Right lung (tissue), 10 donors: ENCODE measurements at places on chromosomes 2 and 18. TPM values are rescaled to one million over a fixed set of nuclear protein-coding genes. Genes with fewer than 3 reads are reported as not detected.
A peak's percentile ranks its signal among the peaks of the same experiment; 100 is the strongest.

GRCh38 chr2:47254464-47254863 lies 99.4 kb upstream of the STPG4 start:
- DNase-seq = no peak

DNA sequence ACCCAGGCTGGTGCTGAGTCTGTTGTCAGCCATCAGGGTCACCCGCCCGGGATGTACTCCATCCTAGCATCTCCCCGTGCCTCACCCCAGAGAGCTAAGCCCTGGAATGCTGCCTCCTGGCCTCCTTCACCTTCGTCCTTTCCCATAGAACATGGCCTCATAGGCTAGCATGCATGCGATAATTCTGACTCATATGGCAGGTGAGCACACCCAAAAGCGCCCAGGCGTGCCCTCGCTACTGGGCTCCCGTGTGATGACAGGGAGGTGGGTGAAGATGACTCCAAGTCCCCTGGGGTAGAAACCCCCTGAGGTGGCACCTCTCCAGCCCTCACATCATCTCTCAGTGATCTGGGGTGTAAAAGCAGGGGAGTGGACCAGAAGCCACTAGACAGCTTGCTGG lies 7.3 kb downstream of the SPR start:
- no peak for DNase-seq

GRCh38 chr2:140462990-140463389 lies 1667.8 kb downstream of the LRP1B start:
- DNase-seq = no peak

DNA sequence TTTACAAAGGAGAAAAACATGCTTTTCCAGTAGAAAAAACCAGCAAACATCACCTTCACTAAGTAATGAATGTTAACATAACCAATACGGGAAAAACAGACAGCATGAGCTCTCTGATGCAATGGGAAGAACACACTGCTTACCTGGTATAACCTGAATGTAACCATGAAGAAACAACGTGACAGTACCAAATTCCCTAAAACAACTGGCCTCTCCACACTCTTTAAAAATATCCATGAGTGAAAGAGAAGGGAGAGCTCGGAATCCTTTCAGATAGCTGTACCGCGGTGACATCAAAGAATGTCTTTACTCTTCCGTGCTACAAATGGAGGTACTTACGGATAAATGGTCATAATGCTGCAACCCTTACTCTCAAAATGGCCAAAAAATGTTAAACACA lies 32.1 kb downstream of the SAP130 start:
- no peak for DNase-seq

GRCh38 chr2:56118474-56118873 lies 65.3 kb upstream of the CCDC85A start:
- no peak for DNase-seq

DNA sequence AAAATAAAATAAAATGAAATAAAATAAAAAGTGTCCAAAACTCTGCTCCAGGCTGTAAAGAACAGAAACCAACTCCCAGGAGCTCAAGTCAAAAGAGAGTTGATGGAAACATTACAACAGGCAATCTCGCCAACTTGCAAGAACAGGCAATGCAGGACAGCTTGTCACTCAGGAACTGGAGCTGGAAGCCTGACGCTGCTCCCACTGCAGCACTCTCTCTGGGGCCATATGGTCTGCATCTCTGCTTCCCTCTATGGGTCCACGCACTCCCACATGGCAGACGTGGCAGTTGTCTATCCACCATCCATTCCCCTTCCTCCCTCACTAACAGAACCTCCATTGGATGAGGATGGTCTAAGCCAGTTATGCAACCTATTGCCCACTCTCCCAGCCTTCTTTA lies 23.3 kb upstream of the ARPC2 start:
- DNase-seq = no peak

DNA sequence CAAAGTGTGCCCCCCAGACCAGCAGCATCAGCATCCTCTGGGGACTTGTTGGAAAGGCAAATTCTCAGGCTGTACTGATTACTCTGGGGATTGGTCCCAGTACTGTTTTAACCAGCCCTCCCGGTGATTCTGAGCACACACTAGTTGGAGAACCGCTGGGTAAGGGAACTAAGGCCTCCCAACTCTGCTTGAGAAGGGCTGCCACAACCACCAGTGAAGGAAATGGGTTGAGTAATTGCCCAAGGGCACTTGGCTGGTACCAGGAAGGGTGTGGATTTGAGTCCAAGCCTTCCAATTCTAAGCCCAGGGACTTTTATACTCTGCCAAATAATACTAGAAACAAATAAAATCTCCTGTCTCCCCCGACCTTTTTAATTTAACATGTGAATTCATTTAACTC lies 219.9 kb downstream of the SETBP1 start:
- DNase-seq = no peak

GRCh38 chr2:34991508-34992274 lies 1363.9 kb upstream of the CRIM1 start:
- no peak for DNase-seq

DNA sequence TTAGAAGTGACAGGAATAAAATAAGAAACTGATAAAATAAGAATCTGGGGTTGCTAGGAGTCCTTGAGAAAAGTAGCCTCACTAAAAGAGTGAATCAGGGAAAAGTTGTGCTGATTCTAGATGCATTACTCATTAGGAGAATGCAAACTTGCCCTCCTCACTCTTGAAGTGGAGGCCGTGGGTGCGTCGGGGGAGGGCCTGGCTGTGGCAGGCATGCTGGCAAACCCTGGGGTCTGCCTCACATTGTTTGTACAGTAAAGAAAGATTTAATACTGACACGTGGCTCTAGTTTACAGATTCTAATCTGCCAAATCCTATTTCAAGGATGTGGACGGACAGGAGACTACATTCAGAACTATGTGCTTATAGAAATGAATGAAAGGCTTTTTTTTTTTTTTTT lies 41.9 kb downstream of the TANC1 start:
- no peak for DNase-seq

GRCh38 chr2:143183804-143184463 lies 54.7 kb downstream of the ARHGAP15 start:
- no peak for DNase-seq

- DNase-seq = no peak
Observed at GRCh38 chr18:44673256-44673880, 7.3 kb upstream of the SETBP1 start.

DNA sequence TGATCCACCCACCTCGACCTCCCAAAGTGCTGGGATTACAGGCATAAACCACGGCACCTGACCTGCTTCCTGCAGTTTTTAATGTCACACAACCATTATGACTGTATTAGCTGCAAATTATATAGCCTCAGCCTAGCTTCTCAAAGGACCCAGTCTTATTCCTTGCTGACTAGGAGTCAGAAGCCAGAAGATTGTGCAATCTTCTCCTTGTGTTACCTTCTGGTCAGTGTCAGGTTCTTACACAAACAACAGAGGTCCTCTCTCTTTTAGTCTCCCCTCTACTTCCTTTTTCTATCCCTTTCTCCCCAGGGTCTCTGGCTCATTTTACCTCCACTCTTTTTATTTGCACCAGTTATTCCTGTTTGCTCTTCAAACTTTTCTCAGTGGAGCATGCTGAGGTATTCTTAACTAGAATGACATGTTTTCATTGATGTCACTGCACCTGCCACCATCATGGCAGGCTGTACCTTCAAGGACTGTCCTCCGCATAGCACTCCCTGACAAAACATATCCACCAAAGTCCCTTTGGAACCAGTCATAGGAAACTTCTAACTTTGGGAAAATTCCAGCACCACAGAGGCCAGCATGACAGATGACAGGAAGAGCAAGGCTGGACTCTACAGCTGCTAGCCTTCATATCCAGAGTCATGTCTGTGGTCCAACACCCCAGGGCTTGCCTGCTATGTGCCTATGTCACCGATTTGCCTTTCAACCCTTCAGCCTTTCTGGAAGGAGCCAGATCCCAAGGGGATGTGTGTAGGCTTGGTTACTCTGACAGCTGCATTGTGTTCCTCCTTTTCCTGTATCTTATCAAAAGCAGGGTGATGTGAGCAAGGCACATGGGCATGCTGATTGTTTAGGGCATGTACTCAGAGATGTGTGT lies 45.2 kb upstream of the EPC2 start:
- no peak for DNase-seq

DNA sequence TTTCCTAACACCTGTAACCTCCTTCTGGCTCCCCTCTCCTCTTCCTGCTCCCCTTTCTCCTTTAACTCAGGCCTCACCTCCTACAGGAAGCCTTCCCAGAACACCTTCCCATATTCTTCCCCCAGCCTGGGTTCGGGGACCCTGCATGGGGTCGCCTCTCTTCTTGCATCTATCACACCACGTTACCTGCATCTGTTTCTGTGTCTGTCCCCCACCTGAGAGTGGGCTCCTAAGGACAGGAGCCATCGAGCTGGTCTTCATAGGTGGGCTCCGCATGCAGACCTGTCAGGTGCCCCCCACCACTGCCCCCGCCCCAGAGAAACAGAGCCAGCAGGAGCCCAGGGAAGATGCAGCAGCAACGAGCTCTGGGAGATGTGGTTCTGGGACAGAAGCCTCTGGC lies 123.2 kb upstream of the GLI2 start:
- no peak for DNase-seq

DNA sequence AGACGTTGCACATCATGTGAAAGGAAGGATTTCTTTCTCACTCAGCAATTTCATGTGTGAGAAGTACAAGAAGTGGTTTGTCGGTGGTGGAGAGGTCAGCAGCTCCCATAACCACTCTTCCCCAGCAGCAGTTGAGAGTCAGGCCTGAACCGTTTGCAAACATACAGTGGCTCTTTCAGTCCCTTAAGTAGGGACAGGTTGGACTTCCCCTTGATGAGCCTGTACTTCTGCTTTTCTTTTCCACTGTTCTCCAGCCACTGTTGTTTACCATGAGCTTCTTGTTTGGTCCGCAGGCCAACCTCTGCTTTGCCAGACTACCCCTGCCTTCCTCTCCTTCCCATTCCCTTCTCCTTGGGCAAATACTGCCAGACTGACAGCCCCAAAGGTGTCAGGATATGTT lies 391.3 kb upstream of the CELF4 start:
- no peak for DNase-seq

DNA sequence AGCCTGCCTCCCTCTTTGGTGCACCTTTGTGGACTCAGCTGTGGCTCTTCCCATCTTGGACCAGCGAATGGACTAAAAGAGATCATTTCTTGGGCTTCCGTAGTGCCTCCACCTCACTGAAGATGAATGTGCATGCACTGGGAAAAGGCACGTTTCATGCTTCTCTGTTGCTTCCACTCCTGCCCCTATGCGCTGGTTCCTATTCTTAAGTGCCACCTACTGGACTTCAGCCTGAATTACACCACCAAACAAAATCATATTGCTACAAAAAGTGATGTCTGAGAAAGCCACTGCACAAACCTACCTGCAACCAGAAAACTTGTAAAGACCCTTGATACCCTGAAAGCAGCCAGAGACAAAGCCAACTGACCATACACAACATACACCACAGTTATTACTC lies 695.6 kb downstream of the TSN start:
- no peak for DNase-seq

- DNase-seq = no peak
Observed at GRCh38 chr2:6922201-6922656, 5.0 kb downstream of the RNF144A start.

DNA sequence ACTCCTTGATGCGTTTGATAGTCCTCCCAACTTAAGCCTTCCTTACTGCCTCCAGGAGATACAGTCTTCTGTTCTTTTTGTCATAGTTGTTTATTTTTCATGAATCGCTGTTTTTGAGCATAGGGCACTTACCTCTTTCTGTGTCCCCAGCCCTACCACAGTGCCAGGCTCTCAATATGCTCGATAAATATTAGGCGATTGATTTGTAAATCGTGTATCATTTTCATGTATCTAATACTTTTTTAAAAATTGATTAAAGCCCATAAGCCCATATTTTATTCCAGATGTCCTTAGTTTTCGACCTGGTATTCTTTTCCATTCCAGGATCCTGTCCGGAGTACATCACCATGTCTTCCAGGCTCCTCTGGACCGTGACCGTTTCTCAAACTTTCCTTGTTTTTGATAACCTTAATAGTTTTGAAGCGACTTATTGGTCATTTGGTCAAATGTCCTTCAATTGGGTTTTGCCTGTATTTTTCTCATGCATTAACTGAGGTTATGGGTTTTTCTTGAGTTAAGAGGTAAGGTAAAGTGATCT lies 444 bp upstream of the MMADHC start:
- DNase-seq = no peak

GRCh38 chr2:238061315-238062202 lies 758 bp downstream of the SCLY start:
- peak; percentile 8 for DNase-seq

DNA sequence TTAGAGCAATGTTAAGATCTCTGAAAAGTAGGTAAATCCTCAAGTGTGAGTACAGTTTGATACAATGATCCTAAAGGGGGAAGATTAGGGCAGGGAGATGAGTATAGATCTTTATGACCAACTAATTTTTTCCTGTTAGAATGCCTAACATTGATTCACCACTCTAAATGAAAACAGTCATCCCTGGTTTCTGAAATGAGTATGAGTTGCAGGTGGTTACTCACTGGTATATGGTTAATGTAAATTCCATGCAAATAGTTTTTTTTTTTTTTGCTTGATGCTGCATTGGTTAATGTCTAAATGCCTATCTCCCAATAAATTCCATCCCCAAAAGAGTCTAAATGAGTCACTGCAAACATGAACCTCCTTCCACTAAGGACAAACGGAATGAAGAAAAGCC lies 55.0 kb upstream of the SERPINB2 start:
- no peak for DNase-seq

DNA sequence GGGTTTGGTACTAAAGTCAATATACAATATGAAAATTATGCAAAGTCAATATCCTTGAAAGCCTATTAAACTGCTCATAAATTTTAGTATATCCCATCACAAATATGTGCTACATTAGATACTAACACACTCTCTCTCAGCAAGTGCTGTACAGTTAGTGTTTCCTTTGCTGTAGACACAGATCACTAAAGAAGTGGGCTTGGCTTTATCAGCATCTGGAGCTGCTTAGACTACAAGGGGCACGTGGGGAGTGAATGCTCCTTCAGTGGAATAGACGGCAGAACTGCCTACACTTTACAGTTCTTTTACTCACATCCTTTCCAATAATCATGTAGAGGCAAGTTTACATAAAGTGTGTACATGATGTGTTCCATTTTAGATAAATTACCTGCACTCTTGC lies 26.0 kb upstream of the EFEMP1 start:
- no peak for DNase-seq

GRCh38 chr2:102660574-102660973 lies 41.2 kb downstream of the SLC9A2 start:
- DNase-seq = no peak

Gene FNDC4
- polyA plus RNA-seq = 13.6 TPM

Gene SLC19A3
- 29.7 TPM for polyA plus RNA-seq

Gene PCARE
- polyA plus RNA-seq = 0.04 TPM

Gene SULT1C4
- 60.4 TPM for polyA plus RNA-seq

Gene FHOD3
- polyA plus RNA-seq = 2.1 TPM

Gene PLCD4
- 9.6 TPM for polyA plus RNA-seq

Gene ZBTB7C
- 1.7 TPM for polyA plus RNA-seq

Gene GRHL1
- polyA plus RNA-seq = 8.1 TPM

Gene SMYD5
- 30.6 TPM for polyA plus RNA-seq

Gene MARCHF4
- 0.34 TPM for polyA plus RNA-seq
